ENCODE measurements at places on chromosomes 7 and 10.

GRCh38 chr7:147497246-147497645 lies 1093.3 kb upstream of the C7orf33 start:
- no peak for DNase-seq

DNA sequence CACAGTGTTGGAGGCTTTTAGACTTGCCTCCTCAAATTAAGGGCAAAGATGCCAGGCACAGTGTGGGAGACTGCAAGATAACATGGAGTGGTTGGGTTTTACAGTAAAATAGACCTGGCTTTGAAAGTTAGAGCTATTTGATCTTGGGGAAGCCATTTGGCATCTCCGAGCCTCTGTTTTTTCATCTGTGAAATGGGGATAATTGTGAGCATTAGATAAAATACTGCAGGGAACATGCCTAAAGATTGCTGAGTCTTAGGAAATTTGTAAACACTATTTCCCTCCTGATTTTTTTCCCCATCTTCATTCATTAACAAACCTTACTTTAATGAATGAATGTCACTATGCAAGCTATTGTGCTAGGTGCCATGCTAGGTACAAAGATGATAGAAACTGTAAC lies 241.3 kb upstream of the SLC26A5 start:
- DNase-seq: no peak

GRCh38 chr10:115860182-115861107 lies 412.6 kb downstream of the GFRA1 start:
- DNase-seq: no peak

DNA sequence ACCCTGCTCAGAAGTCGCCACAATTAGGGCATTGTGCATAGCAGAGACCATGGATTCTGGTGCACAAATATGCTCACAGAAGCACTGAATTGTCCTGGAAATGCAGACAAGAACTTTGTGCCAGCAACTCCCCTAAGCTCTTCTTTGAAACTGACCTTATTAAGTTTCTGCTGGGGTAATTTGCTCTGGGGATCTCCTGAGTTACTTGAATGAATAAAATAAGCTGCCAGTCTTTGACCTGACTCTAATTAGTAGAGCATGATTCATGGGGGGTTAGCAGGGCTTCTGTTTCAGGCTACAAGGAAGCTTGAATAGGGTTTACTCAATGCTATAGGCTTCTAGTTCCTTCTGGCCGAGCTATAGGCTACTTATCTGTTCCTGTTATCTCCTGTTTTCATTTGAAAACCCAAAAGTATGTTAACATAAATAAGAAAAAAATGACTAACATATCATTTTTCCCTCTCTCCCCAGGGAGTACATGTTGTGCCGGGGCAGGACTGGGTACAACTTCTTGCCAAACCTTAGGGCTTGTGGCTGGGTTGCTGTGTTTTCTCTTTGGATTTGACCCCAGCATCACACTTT lies 169.0 kb upstream of the TMEM229A start:
- peak; percentile 28 for DNase-seq

DNA sequence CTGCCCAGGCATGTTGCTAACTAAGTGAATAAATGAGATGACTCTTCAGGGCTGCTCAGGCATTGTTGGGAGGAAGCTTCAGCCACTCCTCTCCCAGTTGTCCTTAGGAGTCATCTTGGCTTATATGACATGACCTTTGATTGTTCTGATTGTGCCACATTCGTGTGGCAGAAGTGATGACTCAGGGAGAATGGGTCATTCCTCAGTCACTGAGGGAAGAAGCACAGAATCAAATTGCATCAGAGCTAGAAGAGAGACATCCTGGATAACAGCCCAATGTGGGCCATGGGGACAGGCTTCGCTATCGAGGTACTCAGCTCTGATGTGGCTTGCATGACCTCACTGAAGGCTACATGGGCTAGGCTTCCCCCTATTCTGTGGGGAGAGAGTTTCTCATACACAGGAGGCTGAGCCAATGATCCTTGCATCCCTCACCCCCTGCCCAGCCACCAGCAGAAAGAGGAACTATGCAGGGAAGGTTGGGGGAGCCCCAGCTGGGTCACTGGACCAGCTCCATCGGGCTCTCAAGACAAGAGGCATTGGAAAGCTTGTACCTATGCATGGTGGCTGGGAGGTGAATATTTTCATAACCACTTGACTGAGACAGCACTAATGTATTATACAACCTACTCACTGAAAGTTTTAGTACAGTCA lies 6.0 kb upstream of the HMX3 start:
- no peak for DNase-seq

- DNase-seq: peak; percentile 97
Measured at GRCh38 chr7:5692112-5692844, 89.2 kb downstream of the RNF216 start.
